MCF 10A (cell line): ENCODE measurements at places on chromosomes 5 and 9. TPM values are rescaled to one million over a fixed set of nuclear protein-coding genes. Genes with fewer than 3 reads are reported as not detected.

GRCh38 chr9:95978106-95978505, 102.6 kb downstream of the ERCC6L2 start:
- H3K27me3 ChIP-seq, result no peaks in the 10 kb centered on the region
- no peak overlapping the region for H3K4me3 ChIP-seq
- H3K4me1 ChIP-seq, result peaks cover 6% of the 10 kb centered on the region

GRCh38 chr5:39209924-39210323, 9.4 kb downstream of the FYB1 start:
- DNase-seq, result no peak
- H3K4me1 ChIP-seq, result no peaks in the 10 kb centered on the region
- H3K36me3 ChIP-seq, result no peaks in the 10 kb centered on the region
- no peak overlapping the region for H3K27ac ChIP-seq

PCDHGA6 gene
- 0.44 and 0.49 TPM in 2 replicates for total RNA-seq

DNA sequence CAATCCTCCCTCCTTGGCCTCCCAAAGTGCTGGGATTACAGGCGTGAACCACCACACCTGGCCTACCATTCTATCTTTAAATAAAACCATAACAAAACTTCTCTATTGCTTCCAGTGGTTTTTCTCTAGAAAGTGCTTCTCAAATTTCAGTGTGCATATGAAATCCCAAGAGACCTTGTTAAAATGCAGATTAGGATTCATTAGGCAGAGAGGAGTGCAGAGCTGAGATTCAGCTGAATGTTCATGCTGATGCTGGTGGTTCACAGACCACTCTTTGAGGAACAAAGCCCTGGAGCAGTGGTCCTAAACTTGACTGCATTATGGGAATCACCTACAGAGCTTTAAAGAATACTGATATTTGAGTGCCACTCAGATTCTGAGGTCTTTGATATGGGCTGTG, 28.2 kb downstream of the CARD6 start:
- no peaks in the 10 kb centered on the region for H3K36me3 ChIP-seq
- no peaks in the 10 kb centered on the region for H3K27me3 ChIP-seq
- no peak for DNase-seq
- H3K4me1 ChIP-seq, result peaks cover 8% of the 10 kb centered on the region

LHX3 gene
- total RNA-seq, result 0.22 and 0.26 TPM in 2 replicates

DNA sequence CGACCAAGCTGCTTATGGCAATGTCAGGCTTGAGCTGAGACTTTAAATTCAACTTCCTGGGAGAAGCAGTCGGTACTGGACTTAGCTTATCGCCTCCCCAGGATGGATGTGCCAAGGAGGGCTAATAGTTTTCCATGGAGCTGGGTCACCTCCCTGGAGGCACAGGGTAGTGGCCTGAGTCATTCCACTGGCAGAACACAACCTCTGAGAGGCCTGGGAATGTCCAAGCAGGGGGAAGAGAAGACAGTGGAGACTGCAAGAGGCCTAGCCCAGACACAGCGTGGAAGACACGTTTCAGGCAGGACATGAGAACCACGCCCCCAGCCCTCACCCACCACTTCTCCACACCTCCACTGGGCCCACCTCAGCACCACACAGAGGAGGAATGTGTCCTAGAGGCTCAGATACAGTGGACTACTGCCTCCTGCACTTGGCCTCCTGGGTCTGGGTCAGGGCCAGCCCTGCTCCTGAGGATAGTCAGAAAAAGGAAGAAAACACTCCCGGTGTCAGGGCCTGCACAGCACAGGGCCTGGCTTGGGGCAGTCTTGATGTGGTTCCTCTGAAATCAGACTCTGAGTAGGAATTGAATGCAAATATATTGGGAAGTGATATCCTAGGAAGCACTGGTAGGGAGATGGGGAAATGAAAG, 171.8 kb downstream of the FSTL4 start:
- H3K4me1 ChIP-seq, result peaks cover 5% of the 10 kb centered on the region
- H3K36me3 ChIP-seq, result no peaks in the 10 kb centered on the region
- DNase-seq, result peak; percentile 30
- H3K4me3 ChIP-seq, result no peak overlapping the region
- no peak overlapping the region for H3K27ac ChIP-seq

DNA sequence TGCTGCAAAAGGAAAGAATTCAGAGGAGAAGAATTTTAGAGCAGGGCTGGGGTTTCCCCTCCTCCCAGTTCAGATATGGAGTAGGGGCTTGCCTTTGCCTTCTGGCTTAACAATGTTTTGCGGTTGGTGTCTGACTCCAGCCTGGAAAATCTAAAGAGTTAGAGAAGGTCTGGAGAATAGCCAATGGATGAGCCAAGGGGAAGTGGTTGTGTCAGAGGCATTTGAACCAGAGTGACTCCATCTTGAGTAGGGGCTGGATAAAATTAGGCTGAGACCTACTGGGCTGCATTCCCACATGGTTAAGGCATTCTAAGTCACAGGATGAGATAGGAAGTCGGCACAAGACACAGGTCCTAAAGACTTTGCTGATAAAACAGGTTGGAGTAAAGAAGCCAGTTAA, 133.7 kb downstream of the DIRAS2 start:
- H3K27me3 ChIP-seq, result peaks cover 45% of the 10 kb centered on the region
- no peak for DNase-seq
- H3K27ac ChIP-seq, result no peak overlapping the region
- no peaks in the 10 kb centered on the region for H3K36me3 ChIP-seq
- no peaks in the 10 kb centered on the region for H3K4me1 ChIP-seq
- H3K4me3 ChIP-seq, result no peak overlapping the region

COL5A1 gene
- total RNA-seq, result not detected in 2 replicates

RASEF gene
- total RNA-seq, result 6.9 and 7.5 TPM in 2 replicates

DNA sequence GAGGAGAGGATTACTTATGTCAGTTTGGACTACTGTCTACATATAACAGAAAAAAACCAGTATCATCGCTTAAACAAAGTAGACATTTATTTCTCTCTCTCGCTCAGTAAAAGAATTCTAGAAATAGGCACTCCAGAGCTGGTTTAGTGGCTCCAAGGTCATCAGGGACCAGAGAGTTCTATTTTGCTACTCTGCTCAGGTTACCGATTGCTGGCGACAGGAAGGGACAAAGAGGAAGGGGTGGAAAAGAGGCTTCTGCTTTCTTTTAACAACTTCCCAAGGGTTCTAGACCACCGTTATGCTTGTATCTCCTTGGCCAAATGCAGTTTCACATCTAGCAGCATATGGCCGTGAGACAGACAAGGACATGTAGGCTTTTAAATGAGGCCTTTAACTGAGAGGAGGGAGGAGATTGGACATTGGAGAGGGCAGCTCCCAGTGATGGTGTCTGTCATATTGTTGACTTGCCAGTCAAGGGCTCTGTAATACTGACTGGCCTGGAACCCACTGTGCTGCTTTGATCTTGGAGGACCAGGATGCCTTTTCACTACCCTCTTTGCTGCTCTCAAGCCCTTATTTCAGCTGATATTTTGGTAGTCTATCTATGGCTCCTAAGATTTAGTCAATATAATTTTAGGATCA, 15.6 kb upstream of the DCP2 start:
- H3K4me3 ChIP-seq, result no peak overlapping the region
- H3K36me3 ChIP-seq, result no peaks in the 10 kb centered on the region
- H3K4me1 ChIP-seq, result peaks cover 43% of the 10 kb centered on the region
- no peak overlapping the region for H3K27ac ChIP-seq
- no peak for DNase-seq

CCNJL gene
- 3.5 and 3.6 TPM in 2 replicates for total RNA-seq

GRCh38 chr5:107513337-107514085, 157.2 kb downstream of the EFNA5 start:
- no peak overlapping the region for H3K4me3 ChIP-seq
- H3K27ac ChIP-seq, result no peak overlapping the region
- H3K4me1 ChIP-seq, result peaks cover 15% of the 10 kb centered on the region
- DNase-seq, result no peak

DNA sequence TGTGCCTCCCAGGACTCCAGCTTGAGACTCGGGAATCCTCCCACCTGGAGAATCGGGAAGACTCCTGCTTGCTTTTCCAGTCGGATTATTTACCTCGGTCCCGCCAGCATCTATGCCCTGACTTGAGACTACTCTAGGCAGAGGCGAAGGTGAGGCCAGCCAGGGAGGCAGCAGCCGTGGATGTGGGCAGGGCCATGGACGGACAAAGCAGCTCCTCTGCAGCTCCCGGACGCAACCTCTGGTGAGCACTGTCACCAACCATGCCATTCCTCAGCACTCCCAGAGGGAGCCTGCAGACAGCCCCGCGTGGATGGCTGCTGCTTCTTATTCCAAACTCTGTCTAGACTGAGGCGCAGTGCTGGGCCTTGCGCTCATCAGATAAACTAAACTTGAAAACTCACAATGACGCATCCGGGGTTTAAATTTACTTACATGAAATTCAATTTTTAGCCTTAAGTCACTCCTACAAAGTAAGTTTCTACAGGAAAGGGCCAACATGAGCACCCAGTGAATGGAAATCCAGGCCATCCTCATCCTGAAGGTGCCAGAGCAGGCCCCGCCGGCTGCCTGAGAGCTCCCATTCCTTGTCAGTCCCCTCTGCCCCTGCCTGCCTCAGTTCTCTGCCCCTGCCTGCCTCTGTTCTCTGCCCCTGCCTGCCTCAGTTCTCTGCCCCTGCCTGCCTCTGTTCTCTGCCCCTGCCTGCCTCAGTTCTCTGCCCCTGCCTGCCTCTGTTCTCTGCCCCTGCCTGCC, 17.8 kb downstream of the MED10 start:
- H3K4me1 ChIP-seq, result no peaks in the 10 kb centered on the region
- no peaks in the 10 kb centered on the region for H3K36me3 ChIP-seq
- DNase-seq, result no peak
- H3K27me3 ChIP-seq, result no peaks in the 10 kb centered on the region
- no peak overlapping the region for H3K27ac ChIP-seq
- H3K4me3 ChIP-seq, result no peak overlapping the region

DNA sequence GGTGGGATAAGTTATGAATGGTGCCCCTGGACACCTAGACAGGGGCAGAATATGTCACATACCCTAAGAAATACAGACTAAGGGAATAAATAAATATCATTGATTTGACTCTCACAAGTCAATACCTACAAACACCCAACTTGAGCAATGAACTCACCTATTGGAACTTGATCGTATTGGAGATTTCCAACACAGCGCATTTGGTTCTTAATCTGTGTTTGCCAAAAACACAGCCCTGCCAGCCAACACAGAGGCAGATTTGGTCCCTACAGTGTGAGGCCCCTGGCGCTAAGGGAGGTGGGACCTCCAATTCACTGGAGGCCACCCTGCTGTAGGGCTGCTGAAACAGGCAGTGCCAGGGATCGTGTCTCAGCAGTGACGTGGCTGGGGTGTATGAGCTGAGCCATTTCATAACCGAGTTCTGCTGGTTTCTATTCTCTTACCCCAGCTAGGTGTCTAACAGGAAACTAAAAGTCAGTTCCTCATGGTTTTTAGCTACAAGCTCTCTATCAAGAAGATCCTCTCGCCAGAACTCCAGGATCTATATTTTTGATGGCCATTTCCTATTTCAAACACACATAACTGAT, 84.5 kb downstream of the SLC1A1 start:
- no peaks in the 10 kb centered on the region for H3K27me3 ChIP-seq
- no peak overlapping the region for H3K27ac ChIP-seq
- no peaks in the 10 kb centered on the region for H3K4me1 ChIP-seq

SPINK1 gene
- 1.5 and 4.0 TPM in 2 replicates for total RNA-seq

DNA sequence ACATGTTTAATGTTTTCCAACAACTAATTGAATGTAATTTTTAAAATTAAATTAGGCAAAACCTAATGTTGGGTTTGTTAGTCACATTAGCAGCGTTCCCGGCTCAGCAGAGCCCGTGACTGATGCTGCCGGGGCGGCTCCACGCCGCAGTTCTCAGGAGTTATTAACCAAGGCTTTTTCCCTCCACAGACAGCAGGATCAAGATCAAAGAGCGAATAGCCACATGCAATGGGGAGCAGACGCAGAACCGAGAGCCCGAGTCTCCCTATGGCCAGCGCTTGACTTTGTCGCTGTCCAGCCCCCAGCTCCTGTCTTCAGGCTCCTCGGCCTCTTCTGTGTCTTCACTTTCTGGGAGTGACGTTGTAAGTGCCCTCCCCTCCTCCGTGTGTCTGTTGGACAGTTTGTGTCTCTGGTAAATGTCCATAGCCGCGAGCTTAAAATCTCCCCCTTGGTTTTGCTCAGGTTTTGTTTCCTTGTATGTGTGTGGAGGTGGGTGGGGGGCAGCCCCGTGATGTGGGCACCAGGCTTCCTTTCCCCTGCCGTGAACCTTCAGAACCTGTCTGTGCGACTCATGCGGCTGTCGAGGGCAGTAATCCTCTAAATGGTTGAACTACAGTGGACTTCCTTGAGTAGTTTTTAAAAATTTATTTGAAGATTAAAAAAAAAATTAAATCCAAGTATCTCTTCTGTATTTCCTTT, 37.1 kb downstream of the TENT4A start:
- DNase-seq, result no peak
- peaks cover 88% of the 10 kb centered on the region for H3K36me3 ChIP-seq
- H3K27me3 ChIP-seq, result no peaks in the 10 kb centered on the region
- no peak overlapping the region for H3K27ac ChIP-seq
- H3K4me3 ChIP-seq, result no peak overlapping the region

GRCh38 chr5:17944046-17944445, 309.8 kb downstream of the TAF11L14 start:
- no peaks in the 10 kb centered on the region for H3K4me1 ChIP-seq
- H3K36me3 ChIP-seq, result peaks cover 6% of the 10 kb centered on the region
- no peak for DNase-seq
- no peak overlapping the region for H3K4me3 ChIP-seq

GRCh38 chr5:30846171-30846570, 347.3 kb upstream of the CDH6 start:
- H3K4me1 ChIP-seq, result peaks cover 6% of the 10 kb centered on the region
- H3K36me3 ChIP-seq, result no peaks in the 10 kb centered on the region
- H3K27ac ChIP-seq, result no peak overlapping the region
- no peak overlapping the region for H3K4me3 ChIP-seq

SAP30L gene
- total RNA-seq, result 45.9 and 50.5 TPM in 2 replicates

GRCh38 chr5:52829664-52830063, 41.9 kb downstream of the ITGA1 start:
- peaks cover 5% of the 10 kb centered on the region for H3K4me1 ChIP-seq
- no peak for DNase-seq
- H3K4me3 ChIP-seq, result no peak overlapping the region
- H3K27me3 ChIP-seq, result no peaks in the 10 kb centered on the region
- H3K27ac ChIP-seq, result no peak overlapping the region

F12 gene
- 13.6 and 16.5 TPM in 2 replicates for total RNA-seq
